ENCODE measurements at places on chromosomes 2 and 18. TPM values are rescaled to one million over a fixed set of nuclear protein-coding genes. Genes with fewer than 3 reads are reported as not detected.

CCDC85A gene
- 0.09 TPM for total RNA-seq

ANKRD29 gene
- 7.3 TPM for total RNA-seq

CNTNAP5 gene
- total RNA-seq, result not detected

CFAP221 gene
- total RNA-seq, result not detected

SAG gene
- not detected for total RNA-seq

All from smooth muscle cell of bladder (primary cell).